ENCODE measurements at places on chromosomes 7 and 10. TPM values are rescaled to one million over a fixed set of nuclear protein-coding genes. Genes with fewer than 3 reads are reported as not detected.

- no peaks in the 10 kb centered on the region for H3K4me1 ChIP-seq
- H3K4me3 ChIP-seq: no peak overlapping the region
- no peak overlapping the region for H3K27ac ChIP-seq
- no peaks in the 10 kb centered on the region for H3K36me3 ChIP-seq
Observed at GRCh38 chr7:142598297-142598696, 151.0 kb upstream of the PRSS1 start.

GRCh38 chr10:91198781-91199180 lies 21.7 kb upstream of the PCGF5 start:
- H3K4me3 ChIP-seq: no peak overlapping the region
- DNase-seq: no peak
- no peaks in the 10 kb centered on the region for H3K36me3 ChIP-seq
- H3K4me1 ChIP-seq: no peaks in the 10 kb centered on the region
- peak overlapping the region; percentile 56 for H3K27ac ChIP-seq

DNA sequence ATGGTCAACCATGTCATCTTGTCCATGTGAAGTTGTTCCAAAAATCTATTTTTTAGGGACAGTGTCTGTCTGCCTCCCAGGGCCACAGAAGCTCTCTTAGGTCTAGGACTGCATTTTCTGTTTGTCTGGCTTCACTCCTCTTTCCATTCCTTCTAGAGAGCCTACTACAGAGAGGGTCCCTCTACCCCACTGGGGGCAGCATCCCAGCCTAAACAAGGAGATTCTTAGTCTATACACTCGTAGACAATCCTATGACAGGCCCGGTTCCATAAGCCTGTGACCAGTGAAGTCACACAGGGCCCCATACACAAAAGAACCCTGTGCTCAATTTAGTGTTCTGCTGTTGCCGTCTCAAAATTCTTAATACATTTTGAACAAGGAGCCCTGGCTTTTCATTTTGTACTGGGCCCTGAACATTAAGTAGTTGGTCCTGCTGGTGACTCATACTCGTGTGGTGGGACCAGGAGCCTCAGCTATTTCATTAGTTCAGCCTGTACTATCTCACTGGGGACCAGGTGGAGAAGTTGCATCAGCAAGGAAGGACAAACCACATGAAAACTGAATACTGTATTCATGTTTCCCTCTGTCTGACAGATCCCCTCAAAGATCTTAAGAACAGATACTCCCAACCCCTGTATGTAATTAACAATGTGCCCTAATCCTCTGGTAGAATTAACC lies 23.5 kb upstream of the FAM180A start:
- H3K27ac ChIP-seq: no peak overlapping the region
- no peaks in the 10 kb centered on the region for H3K27me3 ChIP-seq
- no peak overlapping the region for H3K4me3 ChIP-seq
- no peaks in the 10 kb centered on the region for H3K36me3 ChIP-seq

POU6F2 gene
- under 0.01 TPM for total RNA-seq

DNA sequence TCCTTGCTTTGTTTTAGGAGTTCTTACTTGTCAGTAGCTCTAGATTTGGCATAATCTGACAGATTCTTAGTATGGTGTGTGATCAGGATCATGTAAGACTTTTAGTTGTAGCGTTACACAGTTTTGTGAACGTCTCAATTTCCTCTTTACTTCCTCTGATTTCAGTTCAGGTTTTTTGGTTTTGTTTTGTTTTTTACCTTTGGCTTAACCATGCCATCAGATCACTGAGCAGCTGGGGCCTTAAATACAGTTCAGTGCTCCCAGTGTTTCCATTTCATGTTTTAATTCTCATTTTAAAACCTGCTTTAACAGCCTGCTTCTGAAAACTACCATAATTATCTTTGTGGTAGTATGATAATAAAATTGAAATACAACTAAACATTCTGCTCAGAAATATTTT lies 27.2 kb upstream of the ARMS2 start:
- no peak overlapping the region for H3K27ac ChIP-seq
- no peak overlapping the region for H3K4me3 ChIP-seq
- H3K4me1 ChIP-seq: no peaks in the 10 kb centered on the region
- peaks cover 9% of the 10 kb centered on the region for H3K36me3 ChIP-seq
- no peaks in the 10 kb centered on the region for H3K27me3 ChIP-seq

GIMAP7 gene
- 22.1 TPM for total RNA-seq

DNA sequence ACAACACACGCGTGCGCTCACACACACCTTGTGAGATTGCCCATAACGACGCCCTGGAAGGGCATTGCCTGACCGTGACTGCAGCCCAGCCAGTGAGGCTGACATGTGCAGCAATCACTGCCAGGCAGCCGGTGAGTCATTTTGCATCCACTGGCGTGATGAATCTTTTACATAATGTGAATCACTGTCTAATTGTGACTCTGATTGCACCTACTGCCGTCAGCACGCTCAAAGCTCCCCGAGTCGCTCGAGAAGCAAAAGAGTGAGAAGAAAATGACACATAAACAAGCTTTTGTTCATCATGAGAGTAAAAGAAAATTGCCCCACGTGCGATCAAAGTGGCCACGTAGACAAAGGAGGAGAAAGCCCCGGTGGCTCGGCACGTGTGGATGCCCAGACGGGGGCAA lies 117.4 kb upstream of the PFKP start:
- H3K27ac ChIP-seq: no peak overlapping the region
- no peak overlapping the region for H3K4me3 ChIP-seq
- no peak for DNase-seq
- H3K36me3 ChIP-seq: no peaks in the 10 kb centered on the region
- no peaks in the 10 kb centered on the region for H3K4me1 ChIP-seq

DNAJC1 gene
- 92.1 TPM for total RNA-seq

- no peaks in the 10 kb centered on the region for H3K4me1 ChIP-seq
- no peak for DNase-seq
- H3K27ac ChIP-seq: peak overlapping the region; percentile 21
Observed at GRCh38 chr10:99920901-99921300, 88.8 kb downstream of the DNMBP start.

DNA sequence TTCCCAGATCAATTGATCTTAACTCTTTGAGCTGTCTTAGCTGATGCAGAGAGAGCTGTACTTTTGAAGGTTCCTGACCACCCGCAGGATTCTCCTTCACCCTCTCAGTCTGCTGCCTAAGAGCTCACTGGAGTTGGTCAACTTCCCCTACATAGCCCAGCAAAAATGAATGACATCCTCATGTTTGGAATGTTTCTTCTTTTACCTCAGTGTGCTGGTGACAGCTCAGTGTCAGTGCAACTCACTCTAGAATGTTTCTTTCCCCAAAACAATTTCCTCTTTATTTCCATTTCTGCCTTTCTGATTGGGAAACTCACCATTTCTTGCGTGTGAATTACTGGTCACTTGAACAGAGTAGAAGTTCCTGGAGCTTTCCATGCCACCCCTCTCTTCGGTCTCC lies 48.7 kb downstream of the LSMEM1 start:
- no peak overlapping the region for H3K27ac ChIP-seq
- H3K4me1 ChIP-seq: no peaks in the 10 kb centered on the region
- no peak overlapping the region for H3K4me3 ChIP-seq
- H3K36me3 ChIP-seq: no peaks in the 10 kb centered on the region
- no peak for DNase-seq

DNA sequence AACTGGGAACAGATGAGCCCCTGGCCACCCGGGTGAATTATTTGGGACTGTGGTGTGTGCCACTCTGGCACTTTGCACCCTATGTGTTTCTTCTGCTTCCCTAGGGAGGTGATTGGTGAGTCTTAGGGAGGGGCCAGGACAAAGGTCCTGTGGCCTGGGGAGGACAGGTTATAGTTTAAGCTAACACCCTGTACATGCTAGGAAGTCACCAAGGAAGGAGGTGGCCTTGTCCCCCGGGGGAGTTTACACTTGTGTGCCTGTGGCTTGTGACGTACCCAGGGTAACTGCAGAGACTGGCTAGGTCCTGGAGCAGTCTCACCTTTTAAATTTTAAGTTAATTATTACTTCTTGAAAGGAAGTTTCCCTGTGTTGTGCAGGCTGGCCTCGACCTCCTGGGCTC lies 196.2 kb downstream of the BAMBI start:
- DNase-seq: no peak
- no peaks in the 10 kb centered on the region for H3K27me3 ChIP-seq
- H3K4me1 ChIP-seq: no peaks in the 10 kb centered on the region

- no peaks in the 10 kb centered on the region for H3K36me3 ChIP-seq
- H3K4me3 ChIP-seq: no peak overlapping the region
- no peaks in the 10 kb centered on the region for H3K27me3 ChIP-seq
Observed at GRCh38 chr7:129454249-129454551, 20.0 kb downstream of the STRIP2 start.

GRCh38 chr7:77326131-77326530 lies 90.0 kb downstream of the GSAP start:
- no peaks in the 10 kb centered on the region for H3K36me3 ChIP-seq
- H3K27me3 ChIP-seq: no peaks in the 10 kb centered on the region
- no peak overlapping the region for H3K4me3 ChIP-seq
- DNase-seq: no peak
- no peak overlapping the region for H3K27ac ChIP-seq

- no peaks in the 10 kb centered on the region for H3K36me3 ChIP-seq
- no peaks in the 10 kb centered on the region for H3K27me3 ChIP-seq
- DNase-seq: no peak
- H3K4me3 ChIP-seq: no peak overlapping the region
- H3K27ac ChIP-seq: no peak overlapping the region
Observed at GRCh38 chr7:113424185-113424817, 305.9 kb upstream of the SMIM30 start.

- H3K36me3 ChIP-seq: no peaks in the 10 kb centered on the region
- peak within 1 kb of the TSS; percentile 7 for H3K27ac ChIP-seq
- no peak for DNase-seq
- no peaks in the 10 kb centered on the region for H3K27me3 ChIP-seq
- H3K4me3 ChIP-seq: peak within 1 kb of the TSS; percentile 28
Observed at GRCh38 chr7:102912742-102913141, at the start of gene LRRC17. Gene LRRC17 (plus strand): TSS chr7:102913000. CDS start chr7:102933914, 20,914 bp downstream.

OR2A42 gene
- 0.66 TPM for total RNA-seq

MMP21 gene
- total RNA-seq: not detected

TSPAN14 gene
- total RNA-seq: 76.8 TPM

DNA sequence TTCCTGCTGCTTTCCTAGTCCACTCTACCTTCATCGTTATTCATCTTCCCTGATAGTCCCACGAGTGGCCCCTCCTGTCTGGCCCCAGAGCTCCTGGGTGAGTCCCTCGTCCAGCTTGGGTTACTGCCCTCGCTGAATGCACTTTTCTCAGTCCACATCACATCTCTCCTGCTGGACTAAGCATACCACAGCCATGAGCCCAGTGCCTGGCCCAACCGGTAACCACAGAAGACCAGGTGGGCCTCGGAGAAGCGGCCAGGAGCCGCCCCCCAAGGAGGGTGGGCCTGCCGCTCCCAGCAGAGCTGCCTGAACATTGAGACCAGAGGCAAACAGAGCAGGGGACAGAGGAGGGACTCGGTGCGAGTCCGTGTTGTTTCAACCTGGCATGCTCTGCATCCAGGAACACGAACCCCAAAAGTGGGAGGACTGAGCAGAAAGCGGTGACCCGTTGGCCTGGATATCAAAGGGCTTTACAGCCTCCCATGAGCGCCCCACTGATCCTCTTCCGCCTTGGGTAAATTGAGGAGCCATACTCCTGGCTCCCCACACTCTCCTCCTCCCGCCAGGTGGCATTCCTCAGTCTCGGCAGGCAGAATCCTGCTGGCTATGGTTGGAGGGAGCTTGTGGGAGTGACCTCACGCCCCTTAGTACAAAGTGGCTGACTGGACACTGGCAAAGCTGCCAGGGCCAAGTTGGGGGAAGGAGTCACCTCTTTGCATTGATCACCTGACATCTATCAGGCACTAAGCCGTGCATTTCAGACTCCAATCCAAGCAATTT lies 13.3 kb downstream of the TMEM72 start:
- no peaks in the 10 kb centered on the region for H3K4me1 ChIP-seq
- no peaks in the 10 kb centered on the region for H3K36me3 ChIP-seq
- no peak overlapping the region for H3K27ac ChIP-seq
- no peak overlapping the region for H3K4me3 ChIP-seq

DNA sequence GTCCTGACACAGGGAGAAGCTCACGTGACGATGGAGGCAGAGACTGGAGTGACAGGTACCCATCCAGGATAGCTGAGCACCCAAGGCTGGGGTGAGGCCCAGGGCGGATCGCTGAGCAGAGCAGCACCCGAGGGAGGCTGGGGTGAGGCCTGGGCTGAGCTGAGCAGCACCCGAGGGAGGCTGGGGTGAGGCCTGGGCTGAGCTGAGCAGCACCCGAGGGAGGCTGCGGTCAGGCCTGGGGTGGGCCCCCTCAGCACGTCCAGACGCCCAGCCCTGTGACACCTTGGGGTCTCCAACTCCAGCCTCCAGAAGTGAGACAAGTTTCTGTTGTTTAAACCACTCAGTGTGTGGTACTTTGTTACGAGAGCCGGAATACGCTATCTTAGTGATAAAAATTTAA lies 236.3 kb downstream of the ZMYND11 start:
- no peaks in the 10 kb centered on the region for H3K4me1 ChIP-seq
- no peak for DNase-seq
- H3K27me3 ChIP-seq: no peaks in the 10 kb centered on the region
- H3K4me3 ChIP-seq: no peak overlapping the region
- H3K27ac ChIP-seq: no peak overlapping the region

- no peaks in the 10 kb centered on the region for H3K27me3 ChIP-seq
- H3K36me3 ChIP-seq: no peaks in the 10 kb centered on the region
- H3K4me1 ChIP-seq: no peaks in the 10 kb centered on the region
- no peak overlapping the region for H3K27ac ChIP-seq
Observed at GRCh38 chr7:36967387-36967786, 243.1 kb upstream of the AOAH start.

DNA sequence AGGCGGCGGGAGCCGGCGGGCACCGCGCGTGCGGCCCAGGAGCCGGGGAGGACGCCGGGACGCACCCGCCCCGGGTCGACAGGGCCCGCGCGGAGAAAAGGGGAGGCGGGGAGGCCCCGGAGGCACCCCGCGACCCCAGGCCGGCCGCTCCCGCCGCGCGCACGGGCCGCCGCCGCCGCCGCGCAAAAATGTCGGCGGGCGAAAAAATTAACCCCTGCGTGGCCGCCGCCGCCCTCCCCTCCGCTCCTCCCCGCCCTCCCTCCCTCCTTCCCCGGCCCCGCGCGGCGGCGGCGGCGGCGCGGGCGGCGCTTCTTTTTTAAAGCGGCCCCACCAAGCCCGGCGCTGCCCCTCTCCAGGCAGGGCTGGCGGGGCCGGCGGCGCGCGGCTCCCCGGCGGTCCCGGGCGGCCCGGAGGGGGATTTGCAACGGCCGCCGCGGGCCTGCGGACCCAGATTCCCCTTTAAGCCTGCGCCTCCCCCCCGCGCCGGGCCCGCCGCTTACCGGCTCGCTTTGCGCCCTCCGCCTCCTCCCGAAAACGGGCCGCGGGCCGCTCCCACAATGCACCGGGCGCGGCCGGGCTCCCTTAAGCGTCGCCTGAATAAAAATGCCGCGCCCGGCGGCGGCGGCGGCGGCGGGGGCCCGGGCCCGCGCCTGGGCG lies 465 bp downstream of the SEPHS1 start:
- H3K4me3 ChIP-seq: peak overlapping the region; percentile 83
- H3K27me3 ChIP-seq: no peaks in the 10 kb centered on the region
- no peaks in the 10 kb centered on the region for H3K4me1 ChIP-seq
- H3K27ac ChIP-seq: peak overlapping the region; percentile 95
- DNase-seq: peak; percentile 57

KIF11 gene
- total RNA-seq: 1.6 TPM

FZD1 gene
- total RNA-seq: 36.1 TPM

UPK3B gene
- 5.9 TPM for total RNA-seq
